ENCODE measurements at places on chromosomes 7 and 10.

- DNase-seq: no peak
These were observed 10.7 kb downstream of the KIAA1549 start for GRCh38 chr7:138970446-138970845.

GRCh38 chr7:123705211-123705901 is 43.4 kb downstream of the WASL start:
- DNase-seq: no peak

- no peak for DNase-seq
These were observed 60.4 kb upstream of the RAPGEF5 start for GRCh38 chr7:22417349-22417748.

GRCh38 chr10:45256246-45256645 is 59.2 kb downstream of the OR13A1 start:
- DNase-seq: no peak

DNA sequence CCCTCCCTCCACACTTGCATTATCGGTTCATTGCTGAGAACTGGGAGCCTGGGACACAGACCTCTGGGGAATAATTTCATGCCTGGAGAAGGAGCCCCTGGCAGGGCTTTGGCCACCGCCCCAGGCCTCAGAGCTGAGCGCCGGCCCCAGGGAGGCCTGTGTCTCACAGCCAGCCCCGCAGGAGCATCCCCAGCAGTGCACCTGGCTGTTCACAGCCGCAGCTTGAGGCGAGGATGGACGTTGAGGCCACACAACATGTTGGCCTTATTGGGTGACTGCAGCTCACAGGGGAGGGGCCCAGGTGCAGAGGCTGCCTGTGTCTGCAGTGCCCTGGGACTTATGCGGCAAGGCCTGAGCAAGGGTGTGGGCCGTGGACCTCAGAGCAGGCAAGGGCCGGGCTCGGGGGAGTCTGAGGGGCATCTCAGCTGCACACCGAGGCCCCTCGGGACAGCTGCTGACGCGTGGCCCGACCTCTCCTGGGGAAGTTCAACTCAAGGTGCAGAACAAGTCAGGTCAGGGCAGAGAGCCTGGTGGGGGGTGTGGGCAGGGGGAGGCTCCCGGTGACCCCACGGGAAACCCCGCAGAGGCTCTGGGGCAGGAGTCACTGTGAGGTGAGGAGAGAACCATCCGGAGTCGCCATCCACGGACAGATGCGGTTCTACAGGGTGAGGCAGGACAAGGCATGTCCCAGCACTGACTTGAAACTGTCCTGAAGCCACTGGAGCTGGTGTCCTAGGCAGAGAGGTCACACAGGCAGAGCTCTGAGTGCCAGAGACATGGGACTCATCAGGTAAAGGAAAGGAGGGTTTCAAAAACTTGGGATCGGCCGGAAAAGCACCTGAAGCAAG is 13.1 kb upstream of the UBE3C start:
- DNase-seq: no peak

GRCh38 chr10:105797234-105797890 is 1156.3 kb downstream of the SORCS3 start:
- DNase-seq: no peak

GRCh38 chr10:121460733-121461132 is 137.5 kb downstream of the FGFR2 start:
- DNase-seq: no peak

- no peak for DNase-seq
These were observed 269.3 kb upstream of the TEX47 start for GRCh38 chr7:89064831-89065230.
